Endothelial cell of umbilical vein (primary cell): ENCODE measurements at places on chromosomes 7 and 10. TPM values are rescaled to one million over a fixed set of nuclear protein-coding genes. Genes with fewer than 3 reads are reported as not detected.

DNA sequence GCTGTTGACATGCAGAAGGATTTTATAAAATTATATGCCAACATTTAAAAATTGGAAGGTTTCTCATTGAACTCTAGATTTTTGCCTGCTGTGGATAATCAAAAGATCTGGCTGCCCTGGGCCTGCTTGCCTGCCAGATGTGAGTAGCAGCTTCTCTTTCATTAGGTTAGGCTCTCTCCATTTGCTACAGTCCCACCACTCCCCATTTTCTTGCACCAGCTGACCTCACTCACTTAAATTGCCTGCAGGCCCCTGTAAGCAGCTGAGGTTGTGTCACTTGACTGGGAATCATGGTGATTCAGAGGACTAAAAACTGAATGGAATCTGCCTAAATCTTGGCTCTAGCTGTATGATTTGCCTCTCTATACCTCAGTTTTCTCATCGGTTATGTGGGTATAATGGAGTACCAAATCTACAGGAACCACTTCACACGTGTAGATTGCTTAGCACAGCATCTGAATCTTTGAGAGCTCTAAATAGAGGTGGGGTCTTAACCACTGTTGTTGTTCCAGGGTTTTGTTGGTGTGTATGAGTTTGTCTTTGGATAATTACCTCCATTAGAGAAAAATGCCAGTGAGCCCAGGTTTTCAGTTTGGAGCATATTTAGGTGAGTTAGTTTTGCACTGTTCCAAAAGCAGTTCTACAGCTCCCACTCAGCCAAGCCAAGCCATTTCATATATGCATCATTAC, 18.6 kb upstream of the RAPGEF5 start:
- no peaks in the 10 kb centered on the region for H3K4me1 ChIP-seq
- H3K27me3 ChIP-seq: no peaks in the 10 kb centered on the region
- no peak overlapping the region for H3K27ac ChIP-seq
- no peaks in the 10 kb centered on the region for H3K36me3 ChIP-seq
- H3K4me3 ChIP-seq: no peak overlapping the region

Gene AASS
- 27.8 and 30.1 TPM in 2 replicates for total RNA-seq

DNA sequence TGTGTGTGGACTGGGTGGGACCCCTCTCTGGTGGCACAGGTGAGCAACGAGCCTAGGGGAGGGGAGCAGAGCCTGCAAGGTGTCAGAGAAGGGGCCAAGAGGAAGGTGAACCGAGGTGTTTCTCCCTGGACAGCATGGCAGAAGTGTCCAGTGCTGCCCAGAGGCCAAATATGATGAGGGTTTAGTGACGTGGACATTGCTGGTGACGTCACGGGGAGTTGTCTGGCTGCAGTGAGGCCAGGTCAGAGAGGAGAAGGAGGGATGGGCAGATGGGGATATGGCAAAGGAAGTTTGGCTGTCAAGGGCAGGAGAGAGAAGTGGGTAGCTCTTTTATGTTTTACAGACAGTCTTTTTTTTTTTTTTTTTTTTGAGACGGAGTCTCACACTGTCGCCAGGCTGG, 2.6 kb upstream of the ZNF853 start:
- H3K27ac ChIP-seq: no peak overlapping the region
- H3K27me3 ChIP-seq: peaks cover 18% of the 10 kb centered on the region
- DNase-seq: no peak
- H3K36me3 ChIP-seq: no peaks in the 10 kb centered on the region
- H3K4me3 ChIP-seq: no peak overlapping the region
- H3K4me1 ChIP-seq: no peaks in the 10 kb centered on the region

DNA sequence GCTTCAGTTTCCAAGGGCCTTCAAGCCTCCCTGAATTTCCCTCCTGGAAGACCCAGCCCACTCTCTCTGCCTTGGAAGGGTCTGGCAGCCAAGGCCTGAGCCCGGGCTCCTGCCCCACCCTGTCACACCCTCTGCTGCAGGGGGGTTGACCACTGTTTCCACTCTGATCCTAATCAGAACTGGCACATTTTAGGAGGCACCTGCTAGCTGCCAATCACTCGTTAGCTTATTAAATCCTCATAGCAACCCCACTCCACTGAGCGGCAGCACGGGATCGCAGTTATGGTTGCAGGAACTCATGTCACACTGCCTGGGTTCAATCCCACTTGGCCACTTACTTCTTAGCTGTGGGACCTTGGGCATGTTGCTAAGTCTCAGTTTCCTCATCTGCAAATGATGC, 12.9 kb downstream of the HSPB1 start:
- H3K27ac ChIP-seq: no peak overlapping the region
- H3K27me3 ChIP-seq: no peaks in the 10 kb centered on the region
- no peaks in the 10 kb centered on the region for H3K36me3 ChIP-seq
- no peak for DNase-seq
- H3K4me1 ChIP-seq: peaks cover 17% of the 10 kb centered on the region
- H3K4me3 ChIP-seq: no peak overlapping the region

Gene OR2A42
- total RNA-seq: not detected in 2 replicates

DNA sequence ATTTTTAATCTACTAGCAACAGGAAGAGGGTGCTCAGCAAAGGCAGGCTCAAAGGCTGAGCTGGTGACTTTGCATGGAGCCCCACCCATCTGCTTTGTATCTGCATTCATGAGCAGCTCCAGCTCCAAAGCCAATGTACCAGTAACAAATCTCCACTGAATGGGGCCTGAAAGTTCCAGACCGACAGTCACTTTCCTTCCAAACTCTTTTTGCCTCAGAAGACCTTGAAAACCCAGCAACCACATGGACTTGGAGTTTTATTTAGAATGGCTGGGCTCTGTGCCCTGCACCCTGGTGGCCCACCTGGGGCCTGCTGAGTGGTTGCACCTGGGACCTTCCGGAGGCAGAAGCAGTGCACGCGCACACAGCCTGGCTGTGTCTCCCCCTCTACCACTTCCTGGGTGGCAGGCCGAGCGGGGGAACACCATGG, 195.0 kb upstream of the PLXNA4 start:
- no peaks in the 10 kb centered on the region for H3K4me1 ChIP-seq
- no peaks in the 10 kb centered on the region for H3K27me3 ChIP-seq
- H3K27ac ChIP-seq: no peak overlapping the region
- H3K36me3 ChIP-seq: no peaks in the 10 kb centered on the region
- DNase-seq: no peak
- H3K4me3 ChIP-seq: no peak overlapping the region

DNA sequence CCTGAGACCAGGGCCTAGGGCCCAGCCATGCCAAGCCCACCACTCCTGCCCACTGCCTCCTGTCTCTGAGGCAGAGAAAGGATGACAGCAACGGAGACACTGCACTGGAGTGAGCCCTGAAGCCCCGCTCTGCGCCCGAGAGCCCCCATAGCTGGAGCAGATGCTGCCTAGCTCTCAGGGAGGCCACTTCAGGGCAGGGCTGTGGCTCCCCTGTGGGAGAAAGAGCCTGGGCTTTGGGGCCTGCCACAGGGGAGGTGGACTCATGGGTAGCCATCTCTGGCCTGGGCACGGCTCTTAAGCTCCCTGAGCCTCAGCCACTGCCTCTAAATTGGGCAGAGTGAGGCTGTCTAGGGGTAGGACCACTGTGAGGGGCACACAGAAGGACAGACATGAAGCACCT, 214.2 kb downstream of the GRID1 start:
- no peaks in the 10 kb centered on the region for H3K27me3 ChIP-seq
- H3K36me3 ChIP-seq: no peaks in the 10 kb centered on the region
- H3K4me1 ChIP-seq: no peaks in the 10 kb centered on the region
- H3K4me3 ChIP-seq: no peak overlapping the region
- H3K27ac ChIP-seq: no peak overlapping the region
- no peak for DNase-seq

- H3K27ac ChIP-seq: no peak overlapping the region
- no peaks in the 10 kb centered on the region for H3K4me1 ChIP-seq
- no peak for DNase-seq
- H3K36me3 ChIP-seq: no peaks in the 10 kb centered on the region
- H3K4me3 ChIP-seq: no peak overlapping the region
These were observed 7.7 kb upstream of the COBL start for GRCh38 chr7:51324206-51324898.

GRCh38 chr7:24720283-24720682, 37.0 kb downstream of the GSDME start:
- H3K36me3 ChIP-seq: no peaks in the 10 kb centered on the region
- DNase-seq: no peak

GRCh38 chr7:33781796-33782195, 123.5 kb upstream of the BMPER start:
- no peak overlapping the region for H3K27ac ChIP-seq
- no peak overlapping the region for H3K4me3 ChIP-seq
- no peaks in the 10 kb centered on the region for H3K36me3 ChIP-seq
- DNase-seq: no peak
- no peaks in the 10 kb centered on the region for H3K27me3 ChIP-seq
- H3K4me1 ChIP-seq: no peaks in the 10 kb centered on the region

Gene C10orf67
- not detected in 2 replicates for total RNA-seq

DNA sequence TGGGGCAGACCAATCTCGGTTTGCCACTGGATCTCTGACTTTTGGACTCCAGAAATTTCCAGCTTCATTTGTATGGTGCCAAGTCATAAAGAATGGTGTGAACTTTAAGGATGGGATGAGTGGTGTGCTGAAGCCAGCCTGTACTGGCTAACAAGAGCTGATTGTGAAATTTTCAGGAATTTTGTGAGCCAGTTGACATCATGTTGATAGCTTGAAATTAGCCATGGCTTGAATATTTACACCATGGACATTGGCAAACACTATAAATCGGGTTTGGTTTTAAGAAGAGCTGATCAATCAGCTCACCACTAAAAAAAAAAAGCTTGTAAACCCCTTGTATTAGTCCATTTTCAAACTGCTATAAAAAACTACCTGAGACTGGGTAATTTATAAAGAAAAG, 14.1 kb upstream of the MYH16 start:
- no peaks in the 10 kb centered on the region for H3K4me1 ChIP-seq
- no peak overlapping the region for H3K27ac ChIP-seq
- no peaks in the 10 kb centered on the region for H3K36me3 ChIP-seq
- H3K27me3 ChIP-seq: peaks cover 4% of the 10 kb centered on the region

Gene MYOZ1
- total RNA-seq: not detected in 2 replicates

- H3K27ac ChIP-seq: no peak overlapping the region
- no peak overlapping the region for H3K4me3 ChIP-seq
- H3K4me1 ChIP-seq: peaks cover 25% of the 10 kb centered on the region
- DNase-seq: no peak
These were observed 54.2 kb upstream of the CDCA7L start for GRCh38 chr7:21999896-22000295.

- no peaks in the 10 kb centered on the region for H3K36me3 ChIP-seq
- H3K27me3 ChIP-seq: no peaks in the 10 kb centered on the region
- DNase-seq: no peak
- H3K27ac ChIP-seq: no peak overlapping the region
- no peaks in the 10 kb centered on the region for H3K4me1 ChIP-seq
These were observed 388.9 kb downstream of the PLXNA4 start for GRCh38 chr7:132187391-132187790.

Gene FAM25G
- not detected in 2 replicates for total RNA-seq

- H3K4me1 ChIP-seq: peaks cover 13% of the 10 kb centered on the region
- no peak overlapping the region for H3K27ac ChIP-seq
- H3K4me3 ChIP-seq: no peak overlapping the region
- DNase-seq: no peak
- no peaks in the 10 kb centered on the region for H3K27me3 ChIP-seq
- no peaks in the 10 kb centered on the region for H3K36me3 ChIP-seq
These were observed 126.8 kb upstream of the ODAD2 start for GRCh38 chr10:28125701-28126100.

- no peak overlapping the region for H3K4me3 ChIP-seq
- H3K36me3 ChIP-seq: no peaks in the 10 kb centered on the region
- no peaks in the 10 kb centered on the region for H3K4me1 ChIP-seq
These were observed 22.0 kb upstream of the BEND7 start for GRCh38 chr10:13550802-13551201.

- no peaks in the 10 kb centered on the region for H3K36me3 ChIP-seq
- H3K4me1 ChIP-seq: no peaks in the 10 kb centered on the region
- no peaks in the 10 kb centered on the region for H3K27me3 ChIP-seq
- H3K27ac ChIP-seq: no peak overlapping the region
These were observed 177.3 kb upstream of the PHYHIPL start for GRCh38 chr10:58998924-58999713.

Gene CREM
- 34.8 and 35.5 TPM in 2 replicates for total RNA-seq

Gene SFTPD
- total RNA-seq: not detected in 2 replicates
